ENCODE measurements at places on chromosomes 12 and 14.

DNA sequence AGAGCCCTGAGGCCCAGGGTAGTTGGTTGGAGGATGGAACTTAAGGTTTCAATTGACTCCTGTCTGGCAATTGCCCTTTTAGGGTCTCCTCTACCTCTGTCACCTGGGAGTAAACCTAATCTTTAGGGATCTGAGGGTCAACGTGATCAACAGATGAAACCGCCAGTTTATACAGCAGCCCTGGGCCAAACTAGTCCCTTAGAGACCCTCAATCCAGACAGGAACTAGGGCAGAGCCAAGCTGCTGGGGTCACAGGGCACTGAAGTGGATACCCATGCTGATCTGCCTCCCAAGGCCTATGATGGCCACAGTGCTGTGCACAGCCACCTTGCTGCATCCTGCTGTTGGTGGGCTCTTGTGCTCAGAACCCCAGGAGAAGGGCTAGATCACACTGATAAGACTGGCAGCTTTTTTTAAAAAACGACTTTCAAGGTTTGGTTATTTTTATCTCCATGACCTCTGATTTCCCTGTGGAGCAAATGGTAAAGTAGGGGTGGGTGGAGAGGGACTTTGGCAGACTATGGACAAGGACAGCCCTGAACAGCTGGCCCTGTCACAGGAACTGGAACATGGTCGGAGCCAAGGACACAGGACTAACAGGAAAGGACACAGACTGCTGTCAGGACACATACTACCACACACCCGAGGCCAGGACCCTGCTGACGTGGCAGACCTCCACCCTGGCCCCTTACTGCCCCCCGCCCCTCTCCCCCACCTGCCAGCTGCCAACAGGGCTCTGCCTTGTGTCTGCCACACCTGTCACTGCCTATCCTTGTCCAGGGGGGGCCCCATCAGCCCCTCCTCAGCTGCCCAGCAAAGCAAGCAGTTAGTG is 474 bp downstream of the FITM1 start:
- no peak for DNase-seq
- no peaks in the 10 kb centered on the region for H3K27me3 ChIP-seq
- H3K27ac ChIP-seq = no peak overlapping the region
- H3K4me3 ChIP-seq = no peak overlapping the region

GRCh38 chr14:103581206-103581605 is 18.4 kb downstream of the COA8 start:
- H3K36me3 ChIP-seq = no peaks in the 10 kb centered on the region
- H3K27ac ChIP-seq = no peak overlapping the region
- H3K27me3 ChIP-seq = no peaks in the 10 kb centered on the region
- H3K4me1 ChIP-seq = no peaks in the 10 kb centered on the region
- H3K4me3 ChIP-seq = no peak overlapping the region
- no peak for DNase-seq

- H3K27me3 ChIP-seq = no peaks in the 10 kb centered on the region
- no peaks in the 10 kb centered on the region for H3K36me3 ChIP-seq
- DNase-seq = no peak
- H3K4me3 ChIP-seq = no peak overlapping the region
These were observed 4.6 kb downstream of the MYF5 start for GRCh38 chr12:80721326-80721725.

DNA sequence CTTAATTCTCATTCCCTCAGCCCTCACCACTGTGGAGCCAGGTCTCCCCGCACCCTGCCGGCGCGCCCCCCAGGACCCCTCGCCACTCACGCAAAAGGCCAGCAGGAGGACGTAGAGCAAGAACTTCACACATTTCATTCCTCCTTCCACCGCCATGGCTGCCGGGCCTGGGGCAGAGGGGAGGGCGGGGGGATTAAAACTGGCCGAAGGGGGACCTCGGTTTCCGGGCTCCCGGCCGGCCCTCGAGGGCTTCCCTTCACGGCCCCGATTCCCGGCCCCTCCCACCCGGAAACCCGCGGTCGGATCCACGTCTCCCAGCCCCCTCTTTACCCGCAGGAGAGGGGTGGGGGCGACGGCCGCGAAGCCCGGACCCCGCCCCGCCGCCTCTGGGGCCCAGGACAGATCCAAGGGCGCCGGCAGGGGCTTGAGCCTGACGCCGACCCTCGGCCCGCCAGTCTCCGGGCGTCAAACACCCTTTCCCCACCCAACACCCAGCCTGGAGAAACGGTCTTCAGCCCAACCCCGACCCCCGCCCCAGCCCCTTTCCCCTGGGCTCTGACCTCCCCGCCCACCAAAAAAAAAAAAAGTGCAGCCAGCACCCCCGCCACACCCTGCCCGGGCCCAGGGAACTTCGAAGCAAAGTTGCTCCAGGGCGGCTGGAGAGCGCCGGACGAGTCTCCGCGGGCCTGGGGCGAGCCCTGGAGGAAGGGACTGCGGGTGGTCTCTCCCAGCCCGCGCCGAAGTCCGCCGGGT is 447 bp downstream of the CD63 start:
- H3K27ac ChIP-seq = peak overlapping the region; percentile 95
- no peaks in the 10 kb centered on the region for H3K27me3 ChIP-seq
- peaks cover 8% of the 10 kb centered on the region for H3K36me3 ChIP-seq

GRCh38 chr12:110444455-110444854 is 5.7 kb downstream of the ARPC3 start:
- no peak overlapping the region for H3K27ac ChIP-seq
- no peak for DNase-seq
- H3K36me3 ChIP-seq = peaks cover 3% of the 10 kb centered on the region
- H3K27me3 ChIP-seq = no peaks in the 10 kb centered on the region

DNA sequence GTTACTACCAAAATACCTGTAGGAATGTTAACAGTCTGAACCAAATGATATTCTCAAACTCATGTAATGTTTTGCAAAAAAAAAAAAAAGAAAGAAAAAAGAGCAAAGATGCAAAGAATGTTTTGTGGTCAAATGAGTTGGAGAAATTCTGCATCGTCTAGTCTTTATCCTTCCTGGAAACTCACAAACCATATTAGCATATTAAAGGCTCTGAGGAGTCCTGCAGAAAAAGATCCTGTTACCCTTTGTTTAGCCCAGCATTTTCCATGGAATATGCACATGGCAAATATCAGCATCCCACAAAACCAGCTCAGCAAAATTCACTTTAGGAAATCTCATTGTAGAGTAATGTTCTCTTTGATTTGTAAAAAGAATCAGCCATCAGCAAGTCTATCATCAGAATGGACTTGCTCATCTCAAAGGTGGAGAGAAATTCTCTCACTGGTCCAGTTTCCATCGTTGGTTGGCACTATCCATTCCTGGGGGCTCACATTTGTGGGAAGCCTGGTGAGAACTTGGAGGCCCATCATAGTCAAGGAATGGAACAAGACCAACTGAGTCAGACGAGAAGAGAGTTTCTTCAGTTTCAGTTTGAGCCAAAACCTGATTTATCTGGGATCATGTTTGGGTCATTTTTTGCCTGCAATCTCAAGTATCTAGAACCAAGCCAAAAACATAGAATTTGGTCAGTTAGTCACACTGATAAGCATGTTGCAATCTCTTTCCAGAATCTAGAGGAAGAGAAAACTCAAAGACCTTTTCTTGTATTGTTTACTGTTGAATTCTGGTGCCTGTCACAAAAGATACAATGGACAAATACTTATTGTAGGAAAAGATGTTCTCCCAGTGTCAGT is 129.8 kb downstream of the TBX5 start:
- H3K4me1 ChIP-seq = peaks cover 2% of the 10 kb centered on the region
- no peaks in the 10 kb centered on the region for H3K27me3 ChIP-seq
- H3K27ac ChIP-seq = no peak overlapping the region

- DNase-seq = peak; percentile 83
- H3K36me3 ChIP-seq = no peaks in the 10 kb centered on the region
- no peaks in the 10 kb centered on the region for H3K27me3 ChIP-seq
- H3K27ac ChIP-seq = peak overlapping the region; percentile 92
These were observed 1.8 kb downstream of the HSPB8 start for GRCh38 chr12:119180380-119181040.

DNA sequence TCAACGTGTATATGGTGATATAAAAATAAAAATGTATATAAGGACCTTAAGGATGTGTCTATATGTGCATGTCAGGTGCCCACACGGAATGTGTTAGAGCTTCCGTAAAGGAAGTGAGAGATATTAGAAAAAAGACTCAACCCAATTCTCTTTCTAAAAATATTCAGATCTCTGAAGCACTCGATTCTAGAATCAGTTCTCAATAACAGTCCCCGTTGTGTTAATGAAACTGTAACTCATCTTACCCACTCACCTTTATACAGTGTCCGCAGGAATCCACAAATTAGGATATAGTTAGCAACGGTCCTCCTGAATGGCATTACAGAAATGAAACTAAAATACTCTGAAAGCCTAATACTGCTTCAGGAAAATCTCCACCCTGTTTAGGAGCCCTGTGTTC is 29.3 kb downstream of the GRIN2B start:
- no peaks in the 10 kb centered on the region for H3K27me3 ChIP-seq
- H3K4me3 ChIP-seq = no peak overlapping the region
- no peaks in the 10 kb centered on the region for H3K36me3 ChIP-seq
- DNase-seq = no peak
- no peak overlapping the region for H3K27ac ChIP-seq
- H3K4me1 ChIP-seq = no peaks in the 10 kb centered on the region

GRCh38 chr12:122887819-122888212 is 8.1 kb downstream of the VPS37B start:
- peaks cover 7% of the 10 kb centered on the region for H3K4me1 ChIP-seq
- no peak overlapping the region for H3K27ac ChIP-seq
- H3K36me3 ChIP-seq = no peaks in the 10 kb centered on the region
- DNase-seq = no peak
- no peaks in the 10 kb centered on the region for H3K27me3 ChIP-seq

DNA sequence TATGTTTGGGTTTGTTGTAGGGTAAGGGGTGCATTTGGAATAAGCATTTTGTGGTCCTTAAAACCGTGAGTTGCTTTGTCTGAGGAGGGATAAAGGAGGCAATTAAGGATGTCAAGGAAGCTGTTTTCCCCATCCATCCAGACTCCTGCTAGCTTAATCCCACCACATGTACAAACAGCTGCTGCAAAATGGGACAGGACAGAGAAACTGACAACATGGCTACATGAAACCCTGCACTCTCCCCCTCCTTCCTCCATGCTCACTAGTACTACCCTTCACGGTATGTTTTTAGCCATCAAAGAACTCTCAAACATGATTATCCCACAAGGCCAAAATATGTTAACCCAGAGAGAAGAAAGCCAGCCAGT is 20.6 kb downstream of the ST8SIA1 start:
- H3K4me3 ChIP-seq = no peak overlapping the region
- H3K4me1 ChIP-seq = peaks cover 2% of the 10 kb centered on the region
- H3K27me3 ChIP-seq = no peaks in the 10 kb centered on the region
- H3K27ac ChIP-seq = no peak overlapping the region
- DNase-seq = no peak

- no peak overlapping the region for H3K27ac ChIP-seq
- no peak for DNase-seq
- no peak overlapping the region for H3K4me3 ChIP-seq
- no peaks in the 10 kb centered on the region for H3K27me3 ChIP-seq
- H3K4me1 ChIP-seq = no peaks in the 10 kb centered on the region
These were observed 87.7 kb downstream of the KCNH5 start for GRCh38 chr14:62957562-62957961.

DNA sequence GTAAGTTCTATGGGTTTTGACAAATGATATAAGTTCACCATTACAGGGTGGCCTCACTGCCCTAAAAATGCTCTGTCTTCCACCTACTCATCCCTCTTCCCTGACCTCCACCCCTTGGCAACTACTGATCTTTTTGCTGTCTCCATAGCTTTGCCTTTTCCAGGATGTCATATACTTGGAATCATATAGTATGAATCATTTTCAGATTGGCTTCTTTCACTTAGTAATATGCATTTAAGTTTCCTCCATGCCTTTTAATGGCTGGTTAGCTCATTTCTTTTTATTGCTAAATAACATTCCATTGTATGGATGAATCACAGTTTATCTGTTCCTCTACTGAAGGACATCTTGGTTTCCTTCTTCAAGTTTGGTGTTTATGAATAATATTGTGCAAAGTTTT is 14.0 kb upstream of the PEX5 start:
- DNase-seq = no peak
- H3K36me3 ChIP-seq = no peaks in the 10 kb centered on the region

Data from mesendoderm (in vitro differentiated cells).